Stimulated activated CD8-positive, alpha-beta memory T cell treated with anti-CD3 and anti-CD28 coated beads, Interleukin-15, amount 100 ng/mL, for 48 hours (primary cell): ENCODE measurements at places on chromosomes 5 and 9.
A peak's percentile ranks its signal among the peaks of the same experiment; 100 is the strongest.

DNA sequence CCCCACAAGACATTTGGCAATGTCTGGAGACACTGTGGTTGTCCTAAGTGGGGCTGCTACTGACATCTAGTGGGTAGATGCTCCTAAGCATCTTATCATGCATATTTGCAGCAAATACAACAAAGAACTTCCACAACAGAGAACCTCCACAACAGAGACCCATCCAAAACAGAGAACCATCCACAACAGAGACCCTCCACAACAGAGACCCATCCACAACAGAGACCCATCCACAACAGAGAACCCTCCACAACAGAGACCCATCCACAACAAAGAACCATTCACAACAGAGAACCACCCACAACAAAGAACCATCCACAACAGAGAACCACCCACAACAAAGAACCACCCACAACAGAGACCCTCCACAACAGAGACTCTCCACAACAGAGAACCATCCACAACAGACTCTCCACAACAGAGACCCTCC lies 32.8 kb downstream of the ARPC5L start:
- DNase-seq = no peak

DNA sequence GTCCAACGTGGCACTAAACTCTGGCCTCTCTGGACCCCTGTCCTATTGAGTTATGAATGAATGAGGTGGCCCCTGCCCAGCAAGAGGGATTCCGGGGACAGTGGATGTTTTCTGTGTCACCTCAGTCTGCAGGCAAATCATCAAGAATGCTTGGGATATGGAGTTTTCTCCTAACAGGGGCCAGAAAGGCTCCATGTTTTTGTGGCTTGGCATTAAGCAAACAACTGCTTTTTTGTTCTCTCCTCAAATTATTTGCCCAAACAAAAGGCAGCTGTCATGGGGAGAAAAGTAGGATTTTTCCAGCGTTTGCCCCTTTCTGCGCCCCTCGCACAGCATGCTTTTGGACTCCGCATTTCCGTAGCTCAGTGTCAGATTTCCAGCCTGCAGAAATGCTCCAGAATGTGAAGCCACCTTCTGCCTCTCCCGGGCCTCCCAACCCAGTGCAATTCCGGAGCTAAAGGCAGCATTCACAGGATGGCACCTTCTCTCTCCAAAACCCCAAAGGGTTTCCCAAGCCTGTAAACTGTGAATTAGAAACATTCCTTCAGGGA lies 553.3 kb downstream of the CCDC171 start:
- no peak for DNase-seq

DNA sequence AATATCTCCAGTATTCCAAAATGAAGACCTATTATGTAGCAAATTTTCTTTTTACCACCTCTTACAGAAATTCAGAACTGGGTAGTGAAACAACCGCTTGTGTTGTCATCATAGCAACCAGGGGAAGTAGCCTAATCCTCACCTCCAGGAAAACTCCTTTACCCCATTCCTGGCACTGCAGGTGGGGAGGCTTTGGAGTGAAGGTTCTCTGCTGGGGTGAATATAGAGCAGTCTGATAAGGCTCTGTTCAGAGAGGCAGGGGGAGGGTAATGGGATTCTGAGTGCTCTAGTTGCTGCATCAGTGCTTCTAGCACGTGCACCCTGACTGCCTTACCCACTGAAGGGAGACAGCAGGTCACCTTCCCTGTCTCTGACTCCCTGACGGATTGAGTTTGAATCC lies 116.2 kb downstream of the MAN2A1 start:
- no peak for DNase-seq

- DNase-seq = no peak
Measured at GRCh38 chr9:136190237-136190601, 14.7 kb downstream of the LHX3 start.

GRCh38 chr9:131478421-131478868 lies 24.3 kb upstream of the POMT1 start:
- peak; percentile 14 for DNase-seq

GRCh38 chr9:16294133-16294770 lies 576.2 kb downstream of the BNC2 start:
- DNase-seq = no peak

- no peak for DNase-seq
Measured at GRCh38 chr5:150075806-150076205, 10.5 kb downstream of the CSF1R start.

- no peak for DNase-seq
Measured at GRCh38 chr5:109399092-109399759, 10.5 kb downstream of the PJA2 start.

DNA sequence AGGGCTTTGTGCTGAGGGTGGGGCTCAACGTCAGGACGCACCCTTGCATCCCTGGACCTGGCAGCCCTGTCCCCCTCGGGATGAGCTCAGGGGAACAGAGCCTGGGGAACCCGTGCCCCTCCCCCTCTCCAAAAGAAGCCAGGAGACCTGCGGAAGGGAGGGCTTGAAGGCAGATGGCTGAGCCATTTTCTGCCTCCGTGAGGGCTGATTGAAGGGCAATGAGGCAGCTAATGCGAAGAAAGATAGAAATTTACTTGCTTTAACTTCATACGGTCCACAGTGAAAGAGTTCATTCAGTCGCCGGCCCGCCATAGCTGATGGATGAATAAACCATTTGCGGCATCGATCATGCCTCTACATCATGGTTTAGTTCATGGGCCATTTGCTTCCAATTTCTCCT lies 28.8 kb downstream of the ASS1 start:
- DNase-seq = no peak

DNA sequence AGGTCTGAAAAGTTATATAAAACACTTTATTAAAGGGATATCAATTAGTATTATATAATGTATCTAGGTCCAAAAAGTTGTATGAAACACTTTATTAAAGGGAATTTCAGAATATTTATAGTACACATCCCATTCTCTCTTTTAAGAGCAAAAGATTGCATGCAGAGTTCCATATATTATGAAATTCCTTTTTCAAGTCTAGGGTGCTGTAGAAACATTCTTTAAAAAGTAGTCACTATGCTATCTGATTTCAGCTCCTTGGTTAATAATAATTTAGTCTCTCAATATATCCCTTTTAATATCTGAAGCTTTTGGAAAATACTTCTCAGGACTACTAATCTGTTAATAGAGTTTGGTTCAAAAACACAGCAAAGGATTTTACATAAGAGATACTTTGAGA lies 1496.1 kb upstream of the C9orf72 start:
- DNase-seq = no peak

DNA sequence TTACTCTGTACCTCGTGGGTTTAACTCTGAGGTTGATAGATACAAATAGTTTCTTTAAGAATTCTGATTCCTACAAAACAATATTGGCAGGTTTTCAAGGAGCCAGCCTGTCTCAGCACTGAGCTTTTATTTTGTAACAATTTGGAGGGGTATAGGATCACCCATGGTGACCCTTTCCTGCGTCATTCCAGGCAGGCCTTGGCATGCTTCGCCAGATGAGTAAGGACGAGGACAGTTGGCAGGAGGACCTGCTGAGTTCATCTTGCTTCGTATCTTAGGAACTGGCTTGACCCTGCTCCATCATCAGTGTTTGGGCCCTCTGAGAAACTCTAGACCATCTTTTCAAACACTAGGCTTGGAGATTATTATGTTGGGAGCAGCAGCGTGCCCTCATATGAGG lies 17.9 kb downstream of the ZNF462 start:
- no peak for DNase-seq

GRCh38 chr5:148311484-148311883 lies 739 bp upstream of the SPINK7 start:
- DNase-seq = no peak
